GM19239 (cell line): ENCODE measurements at places on chromosomes 16 and 17.
A peak's percentile ranks its signal among the peaks of the same experiment; 100 is the strongest.

GRCh38 chr16:86931410-86931941 lies 353.1 kb downstream of the FOXL1 start:
- no peak for DNase-seq

DNA sequence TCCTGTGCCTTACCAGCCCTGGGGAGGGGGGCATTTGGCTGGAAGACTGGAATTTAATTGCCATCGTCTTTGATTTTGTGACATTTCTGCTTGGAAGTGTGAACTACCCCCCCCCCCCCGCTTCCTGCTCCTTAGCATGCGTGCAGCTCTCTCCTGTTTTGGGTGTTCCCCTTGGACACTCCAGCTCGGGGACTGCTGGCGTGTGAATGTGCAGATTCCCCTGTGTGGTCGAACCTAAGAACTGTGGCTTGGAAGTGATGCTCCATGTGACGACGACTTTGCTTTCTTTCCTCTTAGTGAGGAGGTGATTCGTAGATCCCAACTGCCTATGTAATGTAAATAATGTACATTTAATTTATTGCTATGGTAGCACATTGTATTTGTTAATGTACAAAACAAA lies 26.1 kb downstream of the OR1D5 start:
- DNase-seq, result no peak

DNA sequence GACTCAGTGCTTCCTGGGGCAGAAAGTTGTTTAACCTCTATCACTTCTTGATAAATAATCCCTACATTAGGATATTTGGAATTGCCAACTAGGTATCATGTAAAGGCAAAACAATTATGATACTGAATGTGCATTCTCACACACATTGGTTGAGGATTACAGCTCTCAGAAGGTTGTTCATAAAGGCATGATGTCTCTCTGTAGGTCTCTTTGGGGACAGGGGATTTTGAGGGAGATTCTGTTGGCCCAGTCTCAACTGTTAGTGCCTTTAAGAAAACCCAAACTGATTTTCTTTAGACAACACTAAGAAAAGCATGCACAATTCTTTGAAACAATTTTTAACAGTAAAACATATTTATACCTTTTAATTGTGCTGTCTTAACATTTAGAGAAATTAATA lies 56.5 kb downstream of the GNAO1 start:
- DNase-seq, result no peak

DNA sequence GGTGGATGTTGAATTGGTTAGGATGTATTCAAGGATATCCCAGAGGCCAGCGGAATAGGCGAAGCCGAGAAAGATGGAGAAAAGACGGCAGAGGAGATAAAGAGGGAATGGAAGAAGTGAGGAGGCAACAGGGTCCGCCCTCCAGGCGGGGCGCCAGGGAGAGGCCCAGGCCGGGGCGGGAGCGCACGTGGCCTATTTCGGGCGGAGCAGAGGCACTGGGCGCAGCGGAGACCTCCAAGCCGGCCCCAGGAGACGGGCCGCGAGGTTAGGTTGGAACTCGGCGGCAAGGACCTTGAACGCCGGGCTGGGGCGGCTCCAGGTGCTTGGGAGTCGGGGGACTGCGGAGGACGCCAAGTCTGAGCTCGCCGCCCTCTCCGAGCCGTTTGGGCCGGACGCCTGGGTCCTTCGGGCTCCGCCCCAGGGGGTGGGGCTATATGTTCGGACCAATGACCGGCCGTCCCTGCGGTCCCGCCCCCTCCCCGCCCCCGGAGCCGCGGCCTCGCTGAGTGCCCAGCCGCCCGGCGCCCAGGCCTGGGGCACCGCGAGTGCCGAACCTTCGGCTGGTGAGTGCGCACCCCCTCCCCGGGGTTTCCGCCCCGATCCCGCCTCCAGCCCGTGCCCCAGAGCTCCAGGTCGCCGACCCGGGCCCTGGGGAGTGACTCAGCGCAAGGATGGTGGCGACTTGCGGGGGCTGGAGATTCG lies at the start of gene ZNF771:
Gene ZNF771 (plus strand): TSS at position 505 of the 702 bp plus-strand sequence. CDS start 448 bp downstream, outside the sequence.
- peak; percentile 76 for DNase-seq

GRCh38 chr17:10063730-10064241 lies 134.6 kb downstream of the GAS7 start:
- DNase-seq, result no peak

DNA sequence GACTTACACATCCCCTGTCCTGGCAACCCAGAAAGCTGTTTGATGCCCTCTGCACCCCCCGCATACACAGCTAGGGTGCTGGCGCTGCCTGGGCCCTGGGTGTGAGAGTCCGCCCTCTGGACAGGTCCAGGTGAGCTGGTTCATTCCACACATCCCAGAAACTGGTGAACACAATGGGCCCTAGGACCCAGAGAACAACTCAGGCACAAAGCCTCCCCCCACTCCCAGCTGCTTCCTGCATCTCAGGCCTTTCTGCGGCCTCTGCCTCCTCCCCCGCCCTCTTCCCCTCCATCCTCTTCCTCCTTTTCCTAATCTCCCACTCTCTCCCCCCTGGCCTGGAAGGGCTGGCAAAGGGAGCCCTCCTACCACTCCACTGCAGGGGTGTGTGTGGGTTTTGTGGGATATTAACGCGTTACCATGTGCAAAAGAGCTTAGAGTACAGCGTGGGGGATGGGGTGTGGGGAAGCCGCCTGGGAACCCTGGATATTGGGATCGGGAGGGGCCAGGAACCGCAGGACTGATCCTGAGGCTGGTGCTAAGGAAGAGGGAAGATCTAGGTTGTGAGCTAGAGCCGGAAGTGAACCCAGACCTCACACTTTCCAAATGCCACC lies 1.6 kb upstream of the PPP1R9B start:
- DNase-seq, result no peak

DNA sequence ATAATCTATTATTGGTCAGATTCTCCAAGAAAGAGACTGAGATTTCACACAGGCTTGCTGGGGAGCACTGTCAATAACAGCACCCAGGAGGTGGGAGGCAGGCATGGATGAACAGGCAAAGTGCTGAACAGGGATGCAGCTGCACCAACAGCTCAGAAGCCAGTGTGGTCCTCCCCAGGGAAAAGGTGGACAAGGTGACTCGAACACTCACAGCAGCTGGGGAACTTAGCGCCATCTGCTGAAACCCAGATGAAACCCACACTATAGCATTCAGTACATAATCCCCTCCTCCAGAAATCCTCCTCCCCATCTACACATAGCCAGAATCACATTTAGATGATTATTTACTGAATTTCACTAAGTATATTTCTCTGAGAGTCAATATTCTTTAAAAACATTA lies 255.2 kb upstream of the WSB1 start:
- DNase-seq, result no peak

DNA sequence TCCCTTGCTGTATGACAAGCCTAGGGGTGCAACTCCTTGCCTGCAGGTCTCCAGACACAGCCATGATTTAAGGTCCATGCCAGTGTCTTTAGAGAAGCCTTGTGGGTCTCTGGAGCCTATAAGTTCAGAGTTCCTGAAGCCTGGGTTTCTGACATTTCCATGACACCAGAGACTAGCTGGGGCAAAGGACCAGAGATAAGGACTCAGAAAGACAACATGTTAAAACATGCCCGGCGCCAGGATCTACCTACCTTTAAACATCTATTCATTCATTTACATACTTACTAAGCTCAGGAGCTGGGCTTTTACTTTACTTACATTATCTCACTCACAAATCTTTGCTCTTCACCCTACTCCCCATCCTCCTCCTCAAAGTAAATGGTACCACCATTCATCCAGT lies 1.5 kb downstream of the MRPL27 start:
- no peak for DNase-seq

GRCh38 chr17:45924332-45924820 lies 30.0 kb downstream of the MAPT start:
- no peak for DNase-seq

DNA sequence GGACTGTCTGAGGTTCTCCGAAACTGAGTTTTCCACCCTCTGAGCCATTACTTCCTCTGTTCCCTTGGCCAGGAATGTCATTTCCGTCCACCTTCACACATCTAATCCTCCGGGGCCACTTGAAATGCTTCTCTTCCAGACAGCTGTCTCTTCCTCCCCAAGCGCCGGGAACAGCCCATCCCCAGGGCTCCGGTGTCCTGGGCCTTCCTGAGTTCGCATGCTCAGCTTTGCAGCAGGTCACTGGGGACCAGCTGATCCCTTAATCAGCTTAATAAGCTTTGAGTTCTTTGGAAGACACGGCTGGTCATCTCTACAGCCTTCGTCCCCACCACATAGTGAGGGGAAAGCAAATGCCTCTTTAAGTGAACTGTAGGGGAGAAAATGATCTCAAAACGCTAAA lies 123.4 kb downstream of the DYNLRB2 start:
- no peak for DNase-seq

- DNase-seq, result no peak
Observed at GRCh38 chr17:36791150-36791941, 145.9 kb upstream of the LHX1 start.

- no peak for DNase-seq
Observed at GRCh38 chr17:66322764-66323163, 20.4 kb downstream of the PRKCA start.

DNA sequence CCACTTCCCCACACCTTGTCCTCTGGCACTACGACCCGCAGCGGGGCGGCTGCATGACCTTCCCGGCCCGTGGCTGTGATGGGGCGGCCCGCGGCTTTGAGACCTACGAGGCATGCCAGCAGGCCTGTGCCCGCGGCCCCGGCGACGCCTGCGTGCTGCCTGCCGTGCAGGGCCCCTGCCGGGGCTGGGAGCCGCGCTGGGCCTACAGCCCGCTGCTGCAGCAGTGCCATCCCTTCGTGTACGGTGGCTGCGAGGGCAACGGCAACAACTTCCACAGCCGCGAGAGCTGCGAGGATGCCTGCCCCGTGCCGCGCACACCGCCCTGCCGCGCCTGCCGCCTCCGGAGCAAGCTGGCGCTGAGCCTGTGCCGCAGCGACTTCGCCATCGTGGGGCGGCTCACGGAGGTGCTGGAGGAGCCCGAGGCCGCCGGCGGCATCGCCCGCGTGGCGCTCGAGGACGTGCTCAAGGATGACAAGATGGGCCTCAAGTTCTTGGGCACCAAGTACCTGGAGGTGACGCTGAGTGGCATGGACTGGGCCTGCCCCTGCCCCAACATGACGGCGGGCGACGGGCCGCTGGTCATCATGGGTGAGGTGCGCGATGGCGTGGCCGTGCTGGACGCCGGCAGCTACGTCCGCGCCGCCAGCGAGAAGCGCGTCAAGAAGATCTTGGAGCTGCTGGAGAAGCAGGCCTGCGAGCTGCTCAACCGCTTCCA lies 2.6 kb downstream of the METTL26 start:
- DNase-seq, result no peak

GRCh38 chr16:70695331-70696070 lies 9.6 kb upstream of the MTSS2 start:
- no peak for DNase-seq

DNA sequence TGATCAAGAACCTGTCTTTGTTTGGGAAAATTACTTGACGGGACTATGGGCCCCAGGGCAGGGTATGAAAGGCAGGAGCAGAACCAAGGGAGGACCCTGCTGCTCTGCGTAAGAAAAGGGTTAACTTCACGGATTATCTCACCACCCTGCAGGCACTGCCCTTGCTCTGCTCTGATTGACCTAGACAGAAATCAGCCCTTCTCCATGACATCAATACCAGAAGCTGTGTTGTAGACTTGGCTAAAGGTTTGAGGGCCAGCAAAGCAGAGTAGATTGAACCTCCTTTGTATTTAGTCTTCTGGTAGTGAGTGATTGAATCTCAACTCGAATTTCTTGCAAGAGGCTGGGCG lies 52.9 kb upstream of the ETV4 start:
- no peak for DNase-seq

DNA sequence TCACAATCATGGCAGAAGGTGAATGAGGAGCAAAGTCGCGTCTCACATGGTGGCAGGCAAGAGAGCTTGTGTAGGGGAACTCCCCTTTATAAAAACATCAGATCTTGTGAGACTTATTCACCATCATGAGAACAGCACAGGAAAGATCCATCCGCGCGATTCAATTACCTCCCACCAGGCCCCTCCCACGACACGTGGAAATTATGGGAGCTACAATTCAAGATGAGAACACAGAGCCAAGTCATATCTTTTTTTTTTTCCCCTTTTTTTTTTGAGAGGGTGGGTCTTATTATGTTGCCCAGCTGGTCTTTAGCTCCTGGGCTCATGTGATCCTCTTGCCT lies 60.0 kb downstream of the RPTOR start:
- no peak for DNase-seq

DNA sequence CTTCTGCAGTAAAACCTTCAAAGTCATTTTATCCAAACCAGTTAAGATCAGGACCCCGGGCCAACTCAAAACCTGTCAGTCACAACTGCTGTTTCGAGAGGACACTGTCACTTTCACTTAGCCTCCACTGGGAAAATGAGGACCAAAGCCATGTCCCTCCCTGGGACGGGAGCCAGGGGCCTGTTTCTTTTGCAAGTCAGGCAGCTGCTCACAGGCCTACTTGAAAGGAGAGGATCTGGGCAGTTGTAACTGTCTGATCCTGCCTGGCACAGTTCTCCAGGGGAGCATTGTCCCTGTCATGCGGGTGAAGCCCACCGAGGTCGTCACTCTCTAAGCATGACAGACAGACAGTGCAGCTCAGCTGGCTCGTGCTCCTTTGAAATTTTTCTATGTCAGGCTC lies 276.2 kb downstream of the NPIPA8 start:
- DNase-seq, result no peak
